ENCODE measurements at places on chromosomes 2 and 18.

DNA sequence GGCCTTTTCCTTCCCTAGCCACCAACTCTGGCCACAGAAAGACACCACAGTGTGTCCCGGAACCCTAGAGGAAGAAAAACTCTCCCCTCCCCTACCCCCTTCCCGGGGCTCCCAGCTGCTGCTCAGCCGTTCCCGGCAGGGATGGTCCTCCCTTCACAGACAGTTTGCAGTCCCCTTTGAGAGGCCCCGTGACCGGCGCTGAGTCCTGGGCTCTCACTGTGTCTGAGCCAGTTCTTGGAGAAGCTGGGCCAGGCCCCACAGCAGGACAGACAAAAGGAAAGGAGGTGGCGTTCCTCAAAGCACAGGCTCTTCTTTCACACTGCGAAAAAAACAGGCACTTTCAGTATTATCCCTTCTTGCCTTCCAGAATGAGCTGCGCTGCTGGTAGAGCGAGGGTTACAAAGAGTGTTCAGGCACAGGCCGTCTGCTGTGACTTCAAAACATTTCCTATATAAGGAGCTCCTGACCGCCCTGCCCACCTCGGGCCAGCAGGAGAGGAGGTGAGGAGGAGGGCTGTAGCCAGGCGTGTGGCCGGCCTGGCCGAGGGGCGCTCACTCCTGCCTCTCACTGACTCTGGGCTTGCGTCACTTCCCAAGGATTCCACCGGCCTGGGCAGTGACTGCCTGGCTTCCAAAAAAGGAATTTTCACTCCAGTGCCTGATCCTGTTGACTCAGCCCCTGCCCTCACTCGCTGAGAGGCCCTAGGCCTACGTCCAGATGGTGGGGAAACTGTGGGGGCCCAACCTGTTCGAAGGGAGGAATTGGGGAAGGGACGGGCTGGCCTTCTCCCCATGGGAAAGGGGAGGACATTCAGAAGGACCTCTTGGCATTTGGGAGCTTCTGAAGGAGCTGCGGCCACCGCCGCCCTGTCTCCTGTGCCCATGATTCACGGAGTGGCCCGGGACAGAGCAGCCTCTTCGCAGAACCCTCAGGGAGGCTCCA is 24.9 kb downstream of the CIDEA start:
- DNase-seq: no peak

- DNase-seq: no peak
These were observed 67.7 kb downstream of the FAM210A start for GRCh38 chr18:13658436-13659204.

GRCh38 chr2:159098361-159098760 is 129.9 kb downstream of the TANC1 start:
- DNase-seq: no peak

GRCh38 chr2:19346983-19347618 is 11.3 kb downstream of the OSR1 start:
- DNase-seq: no peak

DNA sequence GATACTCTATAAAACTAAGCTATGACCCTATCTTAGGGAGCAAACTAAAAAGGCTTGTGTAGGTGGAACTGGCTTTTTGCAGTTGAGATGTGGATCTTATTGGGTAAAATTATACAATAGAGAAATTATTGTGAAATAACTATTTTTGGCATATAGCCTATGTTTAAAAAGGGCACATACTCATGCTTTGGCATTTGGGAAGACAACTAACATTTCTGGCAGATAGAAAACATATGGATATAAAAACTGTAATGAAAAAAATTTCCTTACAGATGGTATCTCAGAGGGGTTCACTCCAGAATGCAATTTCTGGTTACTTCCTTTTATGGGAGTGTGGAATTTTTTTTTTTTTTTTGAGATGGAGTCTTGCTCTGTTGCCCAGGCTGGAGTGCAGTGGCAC is 120.1 kb upstream of the CCDC195 start:
- DNase-seq: no peak

All from activated CD8-positive, alpha-beta memory T cell treated with anti-CD3 and anti-CD28 coated beads for 1 hour (primary cell).